Fibroblast of mammary gland (primary cell): ENCODE measurements at places on chromosomes 1 and 21.

GRCh38 chr1:28358716-28359115 is 10.8 kb upstream of the PHACTR4 start:
- no peak for DNase-seq

DNA sequence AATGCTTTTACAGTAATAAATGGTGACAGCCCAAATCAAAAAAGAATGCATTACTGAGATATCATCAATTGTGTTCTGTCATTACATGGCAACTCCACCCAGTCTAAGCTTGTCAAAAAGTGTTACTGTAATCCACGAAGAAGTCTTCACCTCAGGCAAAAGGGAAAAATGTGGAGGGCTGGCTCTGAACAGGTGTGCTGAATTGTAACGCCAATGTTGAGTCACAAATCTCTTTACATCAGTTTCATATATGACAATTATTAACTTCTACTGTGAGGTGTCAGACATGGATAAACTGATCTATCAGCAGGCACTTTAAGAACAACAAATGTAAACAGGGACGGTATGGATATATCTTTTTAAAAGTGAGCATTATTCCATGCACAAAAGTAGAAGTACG is 98.5 kb upstream of the DMRTA2 start:
- no peak for DNase-seq

DNA sequence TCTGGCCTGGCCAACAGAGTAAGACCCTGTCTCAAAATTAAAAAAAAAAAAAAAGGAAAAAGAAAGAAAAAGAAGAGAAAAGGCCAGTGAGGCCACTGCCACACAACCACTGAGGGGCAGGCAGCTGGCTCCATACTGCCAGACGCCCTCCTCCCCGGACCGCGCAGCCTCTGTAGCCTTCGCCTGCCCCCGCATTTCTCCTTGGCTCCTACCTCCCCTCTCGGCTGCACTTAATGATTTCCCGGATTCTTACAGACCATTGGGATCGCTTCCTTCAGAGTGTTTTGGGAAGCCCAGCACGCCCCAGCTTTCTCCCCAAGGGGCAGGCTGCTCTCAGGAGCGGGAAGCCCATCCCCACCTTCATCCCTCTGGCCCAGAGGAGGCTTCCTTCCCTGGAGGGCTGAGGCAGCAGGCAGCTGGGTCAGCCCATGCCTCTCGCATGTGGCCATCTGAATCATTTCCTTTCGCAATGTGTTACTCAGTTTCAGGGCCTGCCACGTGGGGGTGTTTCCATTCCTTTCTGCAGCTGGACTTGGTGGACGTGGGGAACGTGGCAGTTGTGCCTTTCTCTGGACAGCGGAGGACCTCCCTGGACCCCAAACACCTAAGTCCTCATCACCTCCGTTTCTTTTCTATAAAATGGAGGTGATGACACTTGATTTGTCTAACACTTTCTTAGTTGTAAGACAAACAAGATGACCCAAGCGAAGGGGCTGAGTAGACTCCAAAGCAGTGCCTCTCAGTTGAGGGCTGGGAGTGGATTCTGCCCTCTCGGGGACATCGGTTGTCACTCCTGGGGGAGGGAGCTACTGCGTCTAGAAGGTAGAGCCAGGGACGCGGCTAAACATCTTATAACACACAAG is 2.3 kb downstream of the SLC2A5 start:
- peak; percentile 96 for DNase-seq

DNA sequence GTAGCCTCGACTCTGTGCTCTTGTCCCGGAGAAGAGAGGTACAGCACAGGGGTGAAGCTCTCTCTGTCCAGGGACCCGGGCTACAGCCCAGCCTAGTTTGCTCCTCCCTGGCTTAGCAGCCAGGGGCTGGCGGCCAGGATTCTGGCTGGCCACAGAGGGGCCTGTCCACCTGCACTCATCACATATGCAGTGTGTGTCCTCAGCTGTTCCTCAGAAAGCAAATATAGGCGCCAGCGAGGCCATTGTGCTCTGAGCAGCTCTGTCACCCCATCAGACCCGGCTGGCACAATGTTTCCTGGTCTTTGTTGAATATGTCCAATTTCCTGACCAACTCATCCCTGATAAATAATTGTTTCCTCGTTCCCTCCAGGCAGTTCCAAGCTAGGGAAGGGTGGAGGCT is 28.5 kb downstream of the KCND3 start:
- DNase-seq = no peak

GRCh38 chr1:205312866-205313562 is 8.5 kb downstream of the NUAK2 start:
- DNase-seq = no peak

- no peak for DNase-seq
Measured at GRCh38 chr1:222234351-222234750, 313.6 kb downstream of the HHIPL2 start.

- no peak for DNase-seq
Measured at GRCh38 chr1:86645851-86646250, 58.5 kb upstream of the SH3GLB1 start.

- peak; percentile 30 for DNase-seq
Measured at GRCh38 chr21:14523234-14523633, 22.9 kb downstream of the SAMSN1 start.

GRCh38 chr1:117540532-117540931 is 65.3 kb upstream of the TENT5C start:
- no peak for DNase-seq
